ENCODE measurements at places on chromosomes 4 and X.

DNA sequence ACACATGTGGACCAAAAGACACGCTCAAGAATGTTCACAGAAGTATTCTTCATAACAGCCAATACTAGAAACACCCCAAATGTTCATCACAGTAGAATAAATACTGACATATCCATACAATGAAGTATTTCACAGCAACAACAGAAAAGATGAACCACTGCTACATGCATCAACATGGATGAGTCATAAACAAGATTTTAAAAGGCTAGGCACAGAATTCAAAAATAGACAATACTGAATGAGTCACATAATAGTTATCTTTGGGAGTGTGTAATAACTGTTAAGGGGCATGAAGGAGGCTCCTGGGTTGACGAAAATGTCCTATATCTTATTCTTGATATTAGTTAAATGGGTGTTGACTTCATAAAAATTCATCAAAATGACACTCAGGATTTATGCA is 43.5 kb downstream of the CLOCK start:
- DNase-seq: no peak

GRCh38 chr4:40280586-40280985 is 54.5 kb upstream of the CHRNA9 start:
- DNase-seq: no peak

- DNase-seq: no peak
Measured at GRCh38 chrX:378443-378842, 8.3 kb downstream of the PPP2R3B start.

- DNase-seq: no peak
Measured at GRCh38 chr4:163482190-163482589, 8.6 kb upstream of the TKTL2 start.

- DNase-seq: no peak
Measured at GRCh38 chr4:6507345-6507744, 34.9 kb upstream of the PPP2R2C start.

- DNase-seq: no peak
Measured at GRCh38 chr4:139869810-139870209, 204.2 kb downstream of the MGST2 start.

DNA sequence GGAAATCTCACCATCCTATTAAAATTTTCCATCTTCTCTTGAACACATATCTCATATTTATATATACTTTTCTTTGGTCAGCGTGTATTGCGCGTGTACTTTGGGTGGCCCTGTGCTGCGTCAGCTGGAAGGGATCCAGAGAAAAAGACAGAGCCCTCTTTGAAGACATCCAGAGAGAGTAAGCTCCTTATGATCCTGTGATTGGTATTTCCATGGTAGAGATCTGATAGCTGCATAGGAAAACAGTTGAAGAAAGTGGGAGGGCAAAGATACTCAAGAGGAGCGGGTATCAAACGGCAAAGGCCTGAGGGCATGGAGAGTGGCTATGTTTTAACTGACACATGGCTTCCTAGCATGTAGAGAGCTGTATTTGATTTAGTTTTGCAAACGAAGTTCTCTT is 4.4 kb upstream of the HPGD start:
- DNase-seq: no peak

- DNase-seq: no peak
Measured at GRCh38 chr4:181004056-181004455, 1239.1 kb upstream of the TENM3 start.

DNA sequence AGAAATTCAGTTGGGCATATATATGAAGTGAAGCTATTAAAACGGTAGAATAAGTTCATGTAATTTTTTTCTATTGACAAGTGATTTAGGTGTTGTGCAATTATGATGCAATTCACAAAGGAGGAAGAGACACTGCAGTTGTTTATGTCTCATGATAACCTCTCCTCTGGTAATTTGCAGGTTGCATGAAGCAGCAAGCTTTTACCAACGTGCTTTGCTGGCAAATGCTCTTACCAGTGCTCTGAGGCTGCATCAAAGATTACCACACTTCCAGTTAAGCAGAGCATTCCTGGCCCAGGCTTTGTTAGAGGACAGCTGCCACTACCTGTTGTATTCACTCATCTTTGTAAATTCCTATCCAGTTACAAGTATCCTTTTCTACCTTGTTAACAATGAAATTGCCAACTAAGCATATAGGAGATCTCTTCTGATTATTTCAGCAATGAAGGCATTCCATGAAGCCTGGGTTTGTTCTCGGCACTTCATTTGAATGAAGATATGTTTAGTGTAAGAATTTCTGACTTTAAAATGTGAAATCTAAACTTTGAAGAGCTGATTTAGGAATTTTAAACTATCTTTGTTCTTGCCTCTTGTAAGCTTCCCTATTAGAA is 3.9 kb downstream of the TMEM33 start:
- no peak for DNase-seq

GRCh38 chrX:44155126-44155525 is 181.9 kb upstream of the NDP start:
- DNase-seq: no peak

- DNase-seq: no peak
Measured at GRCh38 chr4:25155947-25156346, 4.3 kb downstream of the SEPSECS start.

GRCh38 chr4:139763672-139764071 is 98.1 kb downstream of the MGST2 start:
- DNase-seq: no peak

DNA sequence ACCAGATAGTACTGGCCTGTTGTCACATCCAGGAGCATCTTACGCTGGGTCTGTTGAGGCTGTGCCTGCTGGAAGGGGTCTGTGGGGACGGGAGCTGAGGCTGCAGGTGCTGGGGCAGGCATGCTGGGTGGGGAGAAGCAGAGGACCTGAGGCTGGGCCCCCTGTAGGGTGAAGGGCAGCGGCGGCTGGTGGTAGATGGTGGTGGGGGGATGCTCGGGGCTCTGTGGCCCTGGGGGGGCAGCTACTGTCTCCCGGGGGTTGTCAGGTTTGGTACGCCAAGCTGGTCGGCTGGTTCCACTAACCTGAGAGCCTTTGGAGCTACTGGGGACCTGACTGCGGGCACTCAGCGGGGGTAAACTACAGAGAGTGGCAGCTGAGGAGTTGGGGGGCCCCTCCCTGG is 7.8 kb downstream of the C4orf54 start:
- no peak for DNase-seq

- no peak for DNase-seq
Measured at GRCh38 chrX:16567681-16568080, 82.3 kb upstream of the S100G start.

DNA sequence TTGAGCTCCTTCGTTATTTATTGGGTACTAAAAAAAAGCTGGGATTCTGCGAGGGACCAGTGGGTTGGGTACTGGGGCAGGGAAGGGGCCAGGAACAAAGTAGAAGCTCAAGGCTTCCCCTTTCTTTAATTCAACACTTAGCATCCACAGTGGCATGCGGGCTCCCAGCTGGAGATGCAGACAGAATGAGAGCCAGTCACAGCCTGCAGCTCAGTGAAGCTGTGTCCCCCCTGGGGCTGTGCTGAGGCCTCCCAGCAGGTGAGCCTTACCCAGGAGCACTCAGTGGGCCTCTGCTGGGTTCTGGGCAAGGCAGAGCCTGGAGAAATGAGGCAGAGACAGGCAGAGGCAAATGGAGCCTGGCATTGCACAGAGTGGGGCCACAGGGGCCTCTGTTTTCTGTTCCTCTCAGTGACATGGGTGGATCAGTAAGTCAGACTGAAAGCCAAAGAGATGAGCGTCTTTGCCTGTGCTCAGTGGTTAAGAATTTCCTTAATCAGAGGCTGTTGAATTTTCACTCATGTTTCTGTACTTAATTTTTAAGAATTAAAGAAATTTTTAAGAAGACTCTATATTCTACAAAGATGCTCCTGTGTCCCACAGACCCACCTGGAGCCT is 181.4 kb upstream of the RBPJ start:
- no peak for DNase-seq

GRCh38 chr4:58566260-58566659 is 1456.1 kb upstream of the IGFBP7 start:
- DNase-seq: no peak

- DNase-seq: peak; percentile 45
Measured at GRCh38 chr4:55733932-55734331, 85.7 kb upstream of the EXOC1L start.

DNA sequence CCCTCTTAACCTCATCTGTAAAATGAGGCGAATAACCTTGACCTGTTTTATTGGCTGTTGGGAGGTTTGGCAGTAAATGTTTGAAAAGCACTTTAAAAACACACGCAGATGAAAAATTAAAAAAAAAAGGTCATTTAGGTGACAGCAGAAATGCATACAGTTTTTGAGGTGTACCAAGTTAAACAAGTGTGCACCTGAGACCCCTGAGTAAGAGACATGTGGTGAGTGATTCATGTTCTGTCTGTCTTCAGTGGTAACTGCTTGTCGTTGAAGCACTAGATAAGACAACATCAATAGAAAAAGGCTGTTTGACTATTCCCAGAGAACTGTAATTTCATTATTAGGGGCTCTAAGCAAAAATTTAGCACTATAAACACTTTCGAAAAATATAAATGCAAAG is 608.4 kb upstream of the PITX2 start:
- no peak for DNase-seq

GRCh38 chrX:46757052-46757451 is 1.9 kb downstream of the SLC9A7 start:
- no peak for DNase-seq

DNA sequence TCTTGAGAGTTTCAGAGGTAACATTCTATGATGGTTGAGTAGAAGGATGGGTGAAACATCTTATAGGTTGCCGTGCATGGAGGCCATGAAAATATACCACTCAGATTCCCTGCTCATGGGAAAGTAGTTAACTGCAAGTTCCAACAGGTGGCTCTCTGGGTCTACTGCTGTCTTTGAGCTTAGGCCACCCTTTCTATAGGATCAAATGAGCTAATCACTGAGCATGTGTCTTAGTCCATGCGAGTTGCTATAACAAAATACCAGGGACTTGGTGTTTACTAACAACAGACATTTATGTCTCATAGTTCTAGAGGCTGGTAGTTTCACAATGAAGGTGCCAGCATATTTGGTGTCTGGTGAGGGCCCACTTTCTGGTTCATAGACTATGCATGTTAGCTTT is 144.8 kb upstream of the UNC5C start:
- no peak for DNase-seq

GRCh38 chr4:161160718-161161117 is 1003.1 kb downstream of the FSTL5 start:
- no peak for DNase-seq

DNA sequence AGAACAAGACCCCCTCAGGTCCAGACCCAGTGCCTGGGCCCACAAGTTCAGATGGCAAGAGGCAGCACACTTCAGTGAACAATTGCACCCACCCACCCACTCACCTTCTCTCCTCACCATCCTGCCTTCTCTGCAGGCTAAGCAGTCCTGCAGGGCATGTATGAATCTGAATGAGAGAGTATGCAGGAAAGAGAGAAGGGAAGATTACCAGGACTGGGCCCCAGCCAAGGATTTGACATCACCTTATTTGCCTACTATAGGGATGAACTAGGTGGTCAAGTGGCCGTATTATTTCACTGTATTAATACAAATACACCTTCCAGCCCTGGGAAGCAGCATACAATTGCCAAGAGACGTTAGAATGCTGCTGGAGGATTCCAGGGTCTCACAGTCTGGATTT is 2.1 kb upstream of the ZNF141 start:
- no peak for DNase-seq

- DNase-seq: no peak
Measured at GRCh38 chr4:26069218-26069617, 155.2 kb downstream of the SMIM20 start.

DNA sequence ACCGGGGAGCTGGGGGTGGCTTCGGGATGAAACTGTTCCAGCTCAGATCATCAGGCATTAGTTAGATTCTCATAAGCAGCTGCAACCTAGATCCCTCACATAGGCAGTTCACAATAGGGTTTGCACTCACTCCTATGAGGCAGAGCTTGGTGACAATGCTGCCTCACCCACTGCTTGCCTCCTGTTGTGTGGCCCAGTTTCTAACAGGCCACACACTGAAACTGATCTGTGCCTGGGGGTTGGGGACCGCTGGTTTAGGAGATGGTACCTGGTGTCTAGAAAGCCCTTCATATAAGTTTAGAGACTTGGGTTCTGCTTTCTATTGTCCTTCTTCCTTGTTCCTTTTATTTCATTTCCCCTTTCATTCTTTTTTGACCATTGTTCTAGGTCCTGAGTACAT is 234.2 kb downstream of the FRAS1 start:
- no peak for DNase-seq

DNA sequence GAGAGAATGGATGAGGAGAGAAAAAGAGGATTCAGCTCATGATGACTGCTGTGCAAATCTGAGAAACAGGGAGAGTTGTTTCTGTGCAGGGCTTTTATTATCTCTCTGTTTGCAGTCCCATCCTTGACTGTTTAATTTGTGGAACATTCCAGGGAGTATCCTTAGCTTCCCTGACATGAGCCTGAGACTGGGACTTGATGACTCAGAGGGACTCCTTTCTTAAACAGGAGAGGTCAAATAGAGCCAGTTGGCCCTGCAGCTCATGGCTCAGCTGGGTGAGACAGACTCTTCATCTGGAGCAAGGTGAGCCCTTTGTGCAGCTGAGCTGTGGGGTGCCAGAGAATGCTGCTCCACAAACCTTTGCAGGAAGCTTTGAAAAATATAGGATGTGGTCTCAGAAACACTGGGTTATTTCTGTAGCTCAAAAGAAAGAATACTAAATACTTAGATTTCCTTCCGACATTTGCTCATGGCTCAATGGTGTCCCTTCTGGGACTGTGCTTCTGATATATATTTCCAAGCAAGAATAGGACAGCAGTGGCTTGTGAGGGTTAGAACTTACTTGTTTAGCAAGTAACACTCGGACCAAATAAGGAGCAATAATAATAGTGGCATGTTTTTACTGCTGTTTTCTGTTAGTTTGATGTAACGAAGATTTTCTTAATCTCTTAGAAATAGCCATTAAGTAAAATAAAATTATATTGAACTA is 14.5 kb downstream of the ARHGAP24 start:
- DNase-seq: no peak

DNA sequence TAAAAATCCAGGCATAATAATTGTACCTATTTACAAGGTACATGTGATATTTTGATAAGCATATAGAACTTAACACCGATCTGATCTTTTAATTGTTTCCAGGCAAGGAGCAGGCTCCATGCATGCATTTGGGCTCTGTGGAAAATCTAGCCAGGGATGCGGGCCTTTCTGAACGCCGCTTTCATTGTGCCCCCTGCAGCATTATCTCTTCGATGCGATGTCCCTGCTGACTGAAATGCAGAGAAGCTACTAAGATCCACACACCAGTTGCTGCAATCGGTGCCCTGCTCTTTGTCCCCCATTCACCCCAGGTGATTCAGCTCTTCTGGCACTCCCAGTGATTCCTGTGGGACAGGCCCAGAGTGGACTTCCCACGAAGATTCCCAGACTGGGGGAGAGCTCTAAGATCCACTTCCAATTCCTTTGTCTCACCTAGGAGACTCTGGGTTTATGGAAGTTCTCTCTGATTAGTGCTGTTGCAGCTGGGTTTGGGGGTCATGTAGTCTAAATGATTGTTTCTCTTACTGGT is 254.3 kb upstream of the AGA start:
- DNase-seq: no peak

DNA sequence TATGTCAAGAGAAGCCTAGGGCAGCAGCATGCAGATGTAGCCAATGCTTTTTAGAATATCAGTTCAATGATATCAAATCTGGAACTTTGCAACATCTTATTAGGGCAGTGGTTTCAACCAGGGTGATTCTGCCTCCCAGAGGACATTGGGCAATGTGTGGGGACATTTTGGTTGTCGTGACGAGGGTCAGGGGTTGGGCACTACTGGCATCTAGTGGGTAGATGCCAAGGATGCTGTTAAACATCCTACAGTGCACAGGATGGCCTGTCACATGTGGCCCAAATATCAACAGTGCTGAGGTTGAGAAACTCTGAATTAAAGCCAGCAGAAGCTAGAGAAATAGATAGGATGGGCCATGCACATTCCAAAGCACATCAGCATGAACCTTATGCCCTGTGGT is 152.3 kb downstream of the AMELX start:
- no peak for DNase-seq

GRCh38 chr4:151459375-151459774 is 50.4 kb downstream of the FHIP1A start:
- DNase-seq: no peak
